Fibroblast of lung (primary cell): ENCODE measurements at places on chromosomes 2 and 18. TPM values are rescaled to one million over a fixed set of nuclear protein-coding genes. Genes with fewer than 3 reads are reported as not detected.

DNA sequence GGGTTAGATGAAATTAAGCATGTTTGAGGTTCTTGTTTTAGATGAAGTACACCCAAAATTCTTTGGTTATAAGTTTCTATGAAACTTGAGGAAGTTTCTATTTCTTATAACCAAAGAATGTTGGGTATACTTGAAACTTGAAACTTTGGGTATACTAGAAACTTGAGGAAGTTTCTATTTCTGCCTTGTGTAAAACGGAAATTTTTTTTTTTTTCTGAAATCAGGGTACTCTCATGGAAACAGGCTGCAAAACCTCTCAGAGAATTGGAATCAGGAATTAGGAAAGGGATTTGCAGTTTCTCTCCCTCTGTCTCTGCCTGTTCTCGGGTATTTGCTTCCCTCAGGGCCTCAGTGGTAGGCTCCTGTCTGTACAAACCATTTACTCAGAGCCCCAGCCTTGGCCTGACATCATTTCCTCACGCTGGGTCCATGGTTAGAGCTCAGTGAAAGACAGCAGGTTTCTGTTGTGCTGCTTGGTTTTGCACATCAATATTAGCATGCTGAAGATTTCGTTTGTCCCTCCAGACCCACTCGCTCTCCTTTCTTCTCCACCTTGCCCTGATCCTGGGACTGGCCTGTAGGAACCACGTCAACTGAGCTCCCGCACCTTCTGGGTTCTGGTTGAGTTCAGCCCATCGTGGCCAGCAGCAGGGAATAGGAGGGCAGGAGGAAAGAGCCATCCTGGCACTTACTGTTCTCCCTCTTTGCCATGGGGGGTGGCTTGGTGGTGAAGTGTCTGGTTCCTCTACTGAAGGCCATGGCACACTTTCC lies 106.4 kb downstream of the POLR1A start:
- no peak overlapping the region for H3K4me3 ChIP-seq
- H3K27me3 ChIP-seq = no peaks in the 10 kb centered on the region
- H3K4me1 ChIP-seq = peaks cover 19% of the 10 kb centered on the region
- H3K27ac ChIP-seq = peak overlapping the region; percentile 66

DNA sequence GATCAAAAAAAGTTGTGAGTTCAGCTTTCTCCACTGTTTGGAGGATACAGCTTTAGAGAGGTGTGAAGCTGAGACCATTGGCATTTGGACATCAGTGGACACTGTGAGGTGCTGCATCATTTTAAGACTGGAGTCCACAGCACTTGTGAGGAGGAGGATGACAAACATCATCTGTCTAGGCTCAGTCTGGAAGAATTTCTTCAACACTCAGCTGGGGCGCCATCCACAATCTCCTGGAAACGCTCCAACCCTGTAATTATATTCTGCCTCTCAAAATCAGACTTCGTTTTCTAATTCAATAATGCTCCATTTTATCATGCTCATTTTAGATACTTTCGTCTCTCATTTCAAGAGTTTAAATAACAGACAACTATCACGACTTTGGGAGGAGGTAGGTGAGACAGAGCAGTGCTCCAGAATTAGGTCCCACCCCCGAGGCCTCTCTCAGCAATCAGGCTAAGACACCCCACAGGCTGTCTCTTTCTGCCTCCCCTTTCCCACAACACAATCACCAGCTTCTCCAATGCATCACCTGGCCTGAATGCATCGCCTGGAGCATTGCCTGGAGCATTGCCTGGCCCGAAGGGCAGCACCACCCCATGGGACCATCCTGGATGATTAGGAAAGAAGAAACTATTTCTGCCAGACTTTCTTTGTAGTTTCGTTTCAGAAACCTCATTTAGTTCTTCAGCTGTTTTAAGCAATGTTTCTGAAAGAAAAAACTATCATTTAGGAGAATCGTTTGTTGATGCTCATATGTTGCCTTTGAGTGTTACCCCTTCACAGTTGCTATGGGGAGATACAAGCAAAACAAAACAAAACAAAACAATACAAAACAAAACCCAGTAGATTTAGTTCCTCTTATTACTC lies 37.0 kb upstream of the DPP10 start:
- H3K27ac ChIP-seq = no peak overlapping the region
- no peaks in the 10 kb centered on the region for H3K4me1 ChIP-seq
- H3K4me3 ChIP-seq = no peak overlapping the region
- DNase-seq = no peak
- H3K27me3 ChIP-seq = no peaks in the 10 kb centered on the region

DNA sequence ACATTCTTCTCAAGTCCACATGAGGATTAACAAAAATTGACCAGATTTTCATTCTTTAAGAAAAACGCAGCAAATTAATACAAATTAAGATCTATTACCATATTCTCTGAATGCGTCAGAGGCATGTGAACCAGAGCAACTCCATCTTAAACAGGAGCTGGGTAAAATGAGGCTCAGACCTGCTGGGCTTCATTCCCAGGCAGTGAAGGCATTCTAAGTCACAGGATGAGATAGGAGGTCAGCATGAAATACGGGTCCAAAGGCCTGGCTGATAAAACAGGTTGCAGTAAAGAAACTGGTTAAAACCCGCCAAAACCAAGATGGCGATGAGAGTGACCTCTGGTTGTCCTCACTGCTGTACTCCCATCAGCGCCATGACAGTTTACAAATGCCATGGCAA lies 217.6 kb downstream of the RDH14 start:
- no peaks in the 10 kb centered on the region for H3K4me1 ChIP-seq
- H3K27ac ChIP-seq = no peak overlapping the region
- DNase-seq = no peak
- H3K27me3 ChIP-seq = no peaks in the 10 kb centered on the region

DNA sequence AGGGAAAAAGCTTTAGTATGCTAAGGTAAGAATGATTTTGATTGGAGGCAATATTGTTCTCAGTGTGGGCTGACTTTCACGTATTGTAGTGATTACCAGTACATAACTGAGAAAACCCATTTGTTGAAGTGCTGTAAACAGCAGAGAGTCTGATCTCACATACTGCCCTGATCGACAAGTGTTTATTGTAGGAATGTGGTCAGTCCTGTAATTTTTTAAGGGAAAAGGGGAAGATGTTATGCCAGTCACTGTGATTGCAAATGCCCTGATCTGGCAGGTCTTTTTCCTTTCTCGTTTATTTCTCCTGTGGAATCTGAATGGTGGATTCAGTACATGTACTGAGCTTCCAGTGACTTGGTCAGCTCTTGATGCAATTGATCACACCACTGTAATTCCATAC lies 11.5 kb downstream of the SPATS2L start:
- no peak for DNase-seq
- H3K36me3 ChIP-seq = peaks cover 3% of the 10 kb centered on the region
- H3K27me3 ChIP-seq = no peaks in the 10 kb centered on the region
- H3K4me1 ChIP-seq = peaks cover 22% of the 10 kb centered on the region
- no peak overlapping the region for H3K27ac ChIP-seq

The CIDEA gene
- total RNA-seq = 0.26 and 1.7 TPM in 2 replicates

The AOX1 gene
- 65.1 and 81.4 TPM in 2 replicates for total RNA-seq

GRCh38 chr2:170922634-170923494 lies 6.2 kb upstream of the GORASP2 start:
- H3K4me3 ChIP-seq = no peak overlapping the region
- H3K36me3 ChIP-seq = no peaks in the 10 kb centered on the region
- no peaks in the 10 kb centered on the region for H3K27me3 ChIP-seq
- no peak for DNase-seq

The RAB17 gene
- total RNA-seq = 0.17 and 0.26 TPM in 2 replicates

The ABCG5 gene
- not detected in 2 replicates for total RNA-seq

DNA sequence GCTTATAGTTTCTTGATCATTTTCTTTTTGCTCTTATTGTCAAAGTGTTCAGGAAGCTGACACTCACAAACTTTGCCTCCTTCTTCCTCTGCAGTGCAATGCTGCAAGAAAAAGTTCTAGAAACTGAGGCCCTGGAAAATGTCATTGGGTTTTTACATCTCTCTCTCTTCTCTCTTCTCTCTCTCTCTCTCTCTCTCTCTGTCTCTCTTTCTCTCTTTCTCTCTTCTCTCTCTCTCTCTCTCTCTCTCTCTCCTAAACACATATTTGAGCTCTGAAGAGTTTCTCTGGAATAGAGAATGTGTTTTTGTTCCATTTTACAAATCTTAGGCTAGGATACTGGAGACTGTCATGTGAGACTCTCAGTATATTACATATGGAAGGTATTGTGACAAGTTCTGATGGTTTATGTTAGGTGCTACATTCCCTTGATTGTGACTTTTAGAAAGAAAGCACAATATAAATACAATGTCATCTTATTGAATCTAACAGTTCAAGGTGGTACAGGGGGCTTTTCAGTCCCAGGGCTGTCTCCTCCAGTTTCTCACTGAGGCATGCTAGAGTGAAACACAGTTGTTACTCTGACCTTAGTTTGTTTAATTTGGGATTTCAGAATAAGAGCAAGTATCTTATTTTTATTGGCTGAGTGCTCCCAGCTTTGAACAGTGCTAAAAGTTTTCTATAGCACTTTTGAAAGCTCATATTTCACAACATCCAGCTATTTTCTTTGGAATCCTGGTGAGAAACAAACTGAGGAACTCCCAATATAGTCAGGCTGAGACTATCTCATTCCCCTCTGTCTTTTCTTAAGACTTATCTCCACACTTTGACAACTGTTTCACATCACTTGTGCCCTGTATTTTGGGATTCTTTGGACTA lies 41.4 kb upstream of the EHBP1 start:
- DNase-seq = peak; percentile 92
- H3K27me3 ChIP-seq = no peaks in the 10 kb centered on the region
- H3K27ac ChIP-seq = peak overlapping the region; percentile 48
- H3K4me1 ChIP-seq = peaks cover 24% of the 10 kb centered on the region

DNA sequence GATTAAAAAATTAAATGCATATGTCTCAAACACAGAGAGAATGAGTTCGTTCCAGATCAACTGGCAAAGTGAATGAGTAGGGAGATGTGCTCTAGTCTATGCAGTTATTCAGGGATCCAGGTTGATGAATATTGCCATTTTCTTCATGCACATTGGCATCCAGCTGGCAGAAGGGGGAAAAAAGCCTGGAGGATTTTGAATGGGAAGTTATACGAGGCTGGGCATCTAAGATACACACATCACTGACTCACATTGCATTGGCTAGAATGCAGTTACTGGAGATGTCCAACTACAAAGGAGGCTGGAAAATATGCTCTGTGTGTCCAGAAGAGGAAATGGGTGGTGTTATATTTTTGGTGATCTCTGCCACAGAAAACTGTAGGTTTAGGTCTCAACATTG lies 270.9 kb upstream of the FIGN start:
- no peaks in the 10 kb centered on the region for H3K4me1 ChIP-seq
- no peaks in the 10 kb centered on the region for H3K36me3 ChIP-seq
- DNase-seq = no peak
- no peak overlapping the region for H3K27ac ChIP-seq
- H3K4me3 ChIP-seq = no peak overlapping the region

GRCh38 chr18:75898651-75899050 lies 471.1 kb upstream of the SMIM21 start:
- H3K27ac ChIP-seq = no peak overlapping the region
- H3K4me1 ChIP-seq = no peaks in the 10 kb centered on the region
- no peaks in the 10 kb centered on the region for H3K27me3 ChIP-seq
- H3K4me3 ChIP-seq = no peak overlapping the region

DNA sequence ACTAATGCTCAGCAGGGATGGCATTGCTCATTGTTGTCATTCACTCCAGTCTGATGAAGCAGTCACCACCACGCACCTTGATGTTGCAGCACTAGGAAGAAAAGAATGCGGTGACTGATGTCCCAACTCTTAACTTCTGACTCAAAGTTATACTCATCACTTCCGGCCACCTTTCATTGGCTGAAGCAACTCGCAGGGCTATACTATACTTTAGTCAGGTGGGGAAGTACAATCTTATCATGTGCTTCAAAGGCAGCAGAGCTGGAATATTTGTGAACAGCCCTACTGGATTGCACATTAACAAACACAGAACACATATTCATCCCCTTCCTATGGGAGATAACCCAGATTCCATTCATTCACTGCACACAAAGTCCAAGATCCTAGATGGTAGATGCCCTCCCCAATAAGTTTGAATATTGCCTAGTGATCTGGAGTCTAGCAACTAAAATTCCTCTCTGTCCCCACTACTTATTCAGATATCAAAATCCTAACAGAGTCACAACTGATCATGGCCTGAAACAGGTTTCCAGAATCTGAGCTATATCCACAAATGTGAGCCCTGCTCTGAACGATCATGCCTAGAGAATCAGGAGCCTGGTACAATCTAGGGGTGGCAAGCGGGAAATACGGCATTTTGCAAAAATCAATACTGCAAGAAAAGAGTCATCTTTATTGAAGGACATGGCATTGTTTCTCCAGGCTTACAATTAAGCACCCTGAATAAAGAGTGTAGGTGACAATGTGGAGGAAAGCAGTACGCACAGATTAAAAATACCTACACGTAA lies 3.4 kb upstream of the SPATS2L start:
- no peaks in the 10 kb centered on the region for H3K36me3 ChIP-seq
- no peak overlapping the region for H3K27ac ChIP-seq
- no peaks in the 10 kb centered on the region for H3K27me3 ChIP-seq
- no peak overlapping the region for H3K4me3 ChIP-seq

DNA sequence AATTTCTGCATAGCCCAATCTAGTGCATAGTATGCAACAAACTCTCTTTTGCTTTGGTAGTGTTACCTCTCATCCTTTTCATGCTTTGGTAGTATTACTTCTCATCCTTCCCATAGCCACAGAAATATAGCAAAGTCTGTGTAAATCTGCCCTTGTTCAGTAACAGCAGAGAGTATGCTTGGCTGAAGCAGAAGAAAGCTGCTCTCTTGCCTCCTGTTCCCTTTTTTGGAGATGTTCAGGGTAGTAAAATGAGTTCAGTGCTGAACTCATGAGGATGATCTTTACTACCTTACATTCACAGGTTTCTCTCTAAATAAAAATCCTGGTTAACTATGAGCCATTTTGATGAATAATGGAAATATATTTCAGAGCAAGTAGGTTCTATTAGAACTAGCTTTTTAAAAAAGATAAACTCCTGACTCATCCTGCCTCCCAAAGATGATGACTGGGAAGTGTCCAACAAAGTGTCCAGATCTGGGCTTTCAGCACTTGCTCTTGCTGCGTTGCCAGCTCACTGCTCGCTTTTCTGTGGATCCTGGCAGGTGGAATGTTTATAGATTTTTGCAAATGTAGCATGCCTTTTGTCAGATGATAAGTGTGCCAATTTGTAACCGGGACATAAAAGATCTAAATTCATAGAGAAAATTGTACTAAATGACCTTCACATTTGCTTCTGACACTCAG lies 29.4 kb upstream of the CHMP3 start:
- no peaks in the 10 kb centered on the region for H3K27me3 ChIP-seq
- H3K4me1 ChIP-seq = no peaks in the 10 kb centered on the region
- peak; percentile 31 for DNase-seq
- no peak overlapping the region for H3K4me3 ChIP-seq

The GPR45 gene
- total RNA-seq = not detected in 2 replicates

- DNase-seq = no peak
- H3K36me3 ChIP-seq = no peaks in the 10 kb centered on the region
- no peaks in the 10 kb centered on the region for H3K27me3 ChIP-seq
- H3K27ac ChIP-seq = peak overlapping the region; percentile 55
- peaks cover 7% of the 10 kb centered on the region for H3K4me1 ChIP-seq
Measured at GRCh38 chr2:196076778-196077568, 8.3 kb upstream of the DNAH7 start.
